ENCODE measurements at places on chromosomes 7 and 10.

- no peak for DNase-seq
Measured at GRCh38 chr10:28355376-28355775, 52.5 kb upstream of the MPP7 start.

DNA sequence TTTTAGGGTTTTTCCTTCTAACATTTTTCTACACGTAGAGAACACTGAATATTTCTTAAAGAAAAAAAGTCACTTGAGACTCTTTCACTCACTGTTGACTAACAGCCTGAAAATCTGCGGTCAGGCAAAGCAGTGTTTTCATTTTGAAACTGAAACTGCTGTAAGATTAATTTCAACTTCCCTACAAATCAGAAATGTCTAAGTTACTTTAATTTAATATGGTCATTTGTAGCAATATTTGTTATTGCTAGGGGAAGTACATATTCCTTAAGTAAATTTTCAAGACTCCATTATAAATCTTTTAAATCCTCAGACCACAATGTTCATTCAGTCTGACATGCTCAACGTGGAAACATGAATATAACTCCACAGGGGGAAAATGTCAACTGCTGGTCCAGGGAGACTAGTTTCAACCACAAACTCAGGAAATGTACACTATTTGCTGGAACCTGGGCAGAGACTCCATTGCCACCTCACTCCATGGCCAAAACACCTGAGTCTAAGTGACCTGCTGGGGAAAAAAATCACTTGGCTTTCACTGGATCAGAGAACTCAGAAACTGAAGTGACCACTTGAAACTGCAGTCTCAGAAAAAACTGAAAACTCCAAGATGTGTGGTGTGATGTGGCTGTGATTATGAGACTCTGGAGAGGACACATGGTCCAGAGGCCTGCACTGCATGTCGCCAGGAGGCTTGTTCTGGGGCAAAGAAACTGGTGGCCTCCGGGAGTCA, 161.2 kb downstream of the TAX1BP1 start:
- DNase-seq, result peak; percentile 70

- DNase-seq, result no peak
Measured at GRCh38 chr10:4383651-4384098, 442.3 kb upstream of the AKR1E2 start.

- DNase-seq, result no peak
Measured at GRCh38 chr10:97498841-97499560, at the start of gene UBTD1. TSS of gene UBTD1 (plus strand) at chr10:97498924. CDS start at chr10:97499204, 280 bp downstream.

DNA sequence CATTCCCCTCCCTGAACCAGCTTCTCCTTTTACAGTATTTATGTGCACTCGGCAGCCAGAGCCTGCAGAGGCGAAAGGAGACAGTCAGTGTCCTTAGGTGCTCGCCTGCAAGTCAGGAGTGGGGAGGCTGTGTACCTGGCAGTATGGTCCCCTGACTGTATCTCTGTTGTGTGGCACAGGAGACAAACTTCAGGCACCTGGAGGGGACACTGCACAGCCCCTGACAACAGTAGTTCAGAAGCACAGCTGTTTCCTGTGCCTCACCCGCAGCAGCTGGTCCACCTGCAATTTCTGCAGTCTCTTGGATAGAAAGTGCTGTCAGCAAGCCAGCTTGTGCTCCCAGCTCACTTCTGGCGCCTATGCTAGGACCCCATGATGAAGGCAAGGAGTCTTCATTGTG, 73.4 kb upstream of the LAMB4 start:
- DNase-seq, result no peak

- no peak for DNase-seq
Measured at GRCh38 chr10:6002809-6003510, 25.6 kb upstream of the IL15RA start.

DNA sequence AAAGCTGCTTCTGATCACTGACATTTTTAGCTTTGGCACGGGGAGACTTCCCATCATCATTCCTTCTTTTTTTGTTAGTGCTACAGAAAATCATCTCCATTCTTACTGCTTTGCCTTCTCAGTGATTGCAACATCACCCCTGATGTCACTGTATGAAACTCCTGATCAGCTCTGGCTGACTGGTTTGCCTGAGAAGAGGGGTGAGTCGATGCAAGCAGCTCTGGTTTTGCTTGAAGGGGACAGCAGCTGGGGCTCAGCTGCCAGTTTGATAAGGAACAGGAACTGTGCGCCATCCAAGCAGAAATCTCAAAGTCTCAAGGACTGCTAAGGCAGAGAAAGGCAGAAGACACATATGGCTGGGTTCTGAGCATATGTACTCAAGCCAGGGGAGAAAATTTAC, 808.5 kb upstream of the CELF2 start:
- DNase-seq, result peak; percentile 6

GRCh38 chr7:127884066-127884559, 147.1 kb downstream of the LRRC4 start:
- no peak for DNase-seq

DNA sequence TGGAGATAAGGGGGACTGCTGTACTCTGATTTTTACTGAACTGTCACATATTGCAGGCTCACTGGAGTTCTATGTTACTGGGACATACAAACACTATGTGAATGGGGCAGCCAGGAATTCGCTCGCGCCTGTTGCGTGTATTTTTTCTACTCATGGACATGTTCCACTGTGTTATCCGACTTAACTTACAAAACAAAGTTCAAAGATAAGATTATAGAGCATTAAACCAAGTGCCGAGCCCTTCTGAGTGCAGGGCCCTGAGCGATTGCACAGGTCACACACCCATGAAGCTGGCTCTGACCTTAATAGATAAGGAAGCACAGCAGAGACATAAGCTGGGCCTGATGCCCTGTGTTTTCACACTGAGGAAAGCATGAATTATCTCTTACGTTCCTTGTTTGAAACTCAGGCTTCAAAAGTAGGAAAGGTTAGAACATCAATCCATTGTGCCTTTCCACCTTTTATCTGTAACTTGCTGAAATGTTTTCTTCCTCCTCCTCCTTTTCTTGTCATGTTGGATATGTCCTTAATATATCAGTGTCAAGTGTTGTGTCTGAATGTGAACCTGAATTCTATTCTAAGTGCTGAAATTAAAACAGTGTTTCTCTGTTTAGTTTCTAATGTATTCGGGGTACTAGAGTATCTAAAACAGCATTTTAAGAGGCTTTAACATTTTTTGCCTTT, 273.8 kb downstream of the AUTS2 start:
- DNase-seq, result no peak

GRCh38 chr10:13219685-13220670, 14.2 kb downstream of the UCMA start:
- no peak for DNase-seq

DNA sequence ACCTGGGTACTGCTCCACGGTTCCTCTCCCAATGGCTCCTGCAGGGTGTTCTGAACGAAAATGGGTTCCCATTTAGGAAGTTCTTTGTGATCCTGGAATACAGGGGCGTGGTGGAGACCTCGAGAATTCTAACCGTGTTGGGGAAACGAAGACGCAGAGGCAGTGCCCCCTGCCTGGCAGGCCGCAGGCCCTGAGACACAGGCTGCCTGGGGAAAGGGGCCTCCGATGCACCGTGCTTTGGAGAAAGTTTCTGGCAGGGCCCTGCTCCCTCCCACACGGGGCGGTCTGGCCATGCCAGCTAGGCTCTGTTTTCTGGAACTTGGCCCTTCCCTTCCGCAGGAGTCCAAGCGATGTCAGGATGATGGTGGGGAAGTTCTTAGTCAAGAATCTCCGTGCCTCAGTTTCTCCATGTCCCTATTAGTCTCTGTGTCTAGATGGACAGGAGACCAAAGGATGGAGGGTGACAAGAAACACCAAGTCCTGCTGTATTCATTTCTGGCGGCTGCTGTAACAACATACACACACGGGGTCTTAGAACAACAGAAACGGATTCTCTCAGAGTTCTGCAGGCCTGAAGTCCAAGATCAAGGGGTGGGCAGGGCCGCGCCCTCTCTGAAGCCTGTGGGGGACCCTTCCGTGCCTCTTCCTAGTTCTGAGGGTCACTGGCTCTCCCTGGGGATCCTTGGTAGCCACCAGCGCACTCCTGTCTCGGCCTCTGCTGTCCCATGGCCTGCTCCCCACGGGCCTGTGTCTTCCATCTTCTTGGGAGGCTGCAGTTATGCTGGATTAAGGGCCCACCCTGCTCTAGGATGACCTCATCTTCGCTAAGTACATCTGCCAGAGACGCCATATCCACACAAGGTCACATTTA, 27.7 kb downstream of the PRKAG2 start:
- no peak for DNase-seq

GRCh38 chr10:51687296-51687695, 12.1 kb downstream of the CSTF2T start:
- no peak for DNase-seq

GRCh38 chr7:36338256-36338655, 51.4 kb upstream of the ANLN start:
- DNase-seq, result no peak

GRCh38 chr7:83824214-83824613, 175.3 kb upstream of the SEMA3E start:
- DNase-seq, result no peak

- no peak for DNase-seq
Measured at GRCh38 chr7:43199371-43200160, 87.1 kb downstream of the HECW1 start.

GRCh38 chr7:128453836-128454804, 1.6 kb upstream of the HILPDA start:
- DNase-seq, result no peak

GRCh38 chr10:102393411-102394078, 2.0 kb upstream of the NFKB2 start:
- DNase-seq, result no peak

DNA sequence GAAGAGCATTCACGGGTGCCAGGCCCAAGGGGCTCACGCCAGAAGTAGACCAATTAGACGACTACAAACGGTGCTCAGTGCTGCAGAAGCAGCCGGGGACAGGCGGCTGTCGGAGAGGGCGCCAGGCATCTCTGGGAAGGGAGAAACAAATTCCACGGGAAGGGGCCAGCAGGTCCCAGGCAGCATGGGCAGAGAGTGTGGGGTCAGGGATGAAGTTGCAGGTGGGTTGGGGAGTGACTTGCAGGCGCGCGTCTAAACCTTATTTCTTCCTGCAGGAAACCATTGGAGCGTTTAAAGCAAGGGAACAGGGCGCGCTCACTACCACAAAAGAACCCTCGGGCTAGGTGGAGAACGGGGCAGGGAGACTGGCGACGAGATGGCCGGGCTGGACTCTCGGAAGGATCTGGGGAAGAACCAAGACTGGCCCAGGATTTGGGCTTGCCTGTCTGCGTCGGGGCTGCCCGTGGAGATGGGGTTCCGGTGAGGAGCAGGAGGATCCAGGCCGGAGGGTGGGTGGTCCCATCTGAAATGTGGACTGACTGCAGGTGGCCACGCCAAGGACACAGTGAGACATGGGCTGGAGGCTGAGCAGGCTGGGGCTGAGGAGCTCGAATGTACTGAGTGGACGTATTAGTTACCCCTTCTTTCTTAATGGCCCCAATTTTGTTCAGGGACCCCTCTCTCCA, 116.3 kb upstream of the DIP2C start:
- DNase-seq, result no peak

GRCh38 chr7:41378156-41378555, 324.7 kb downstream of the INHBA start:
- no peak for DNase-seq

DNA sequence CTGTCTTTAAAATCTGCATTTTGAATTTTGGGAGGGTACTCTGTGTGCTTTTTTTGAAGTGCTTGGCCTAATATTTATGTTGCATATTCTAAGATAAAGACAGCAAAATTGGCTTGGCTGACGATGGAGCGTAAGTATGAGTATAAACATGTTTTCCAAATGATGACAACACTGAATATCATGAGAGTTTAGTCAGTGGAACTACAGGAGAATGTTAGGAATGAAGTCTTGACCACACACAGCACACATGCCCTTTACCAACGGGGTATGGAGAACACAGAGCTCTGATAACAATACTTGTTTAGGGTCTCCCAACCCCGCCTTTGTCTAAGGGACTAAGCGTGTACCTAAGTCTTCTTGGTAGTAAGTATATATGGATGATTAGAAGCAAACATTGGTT, 253.9 kb upstream of the FZD8 start:
- DNase-seq, result no peak

DNA sequence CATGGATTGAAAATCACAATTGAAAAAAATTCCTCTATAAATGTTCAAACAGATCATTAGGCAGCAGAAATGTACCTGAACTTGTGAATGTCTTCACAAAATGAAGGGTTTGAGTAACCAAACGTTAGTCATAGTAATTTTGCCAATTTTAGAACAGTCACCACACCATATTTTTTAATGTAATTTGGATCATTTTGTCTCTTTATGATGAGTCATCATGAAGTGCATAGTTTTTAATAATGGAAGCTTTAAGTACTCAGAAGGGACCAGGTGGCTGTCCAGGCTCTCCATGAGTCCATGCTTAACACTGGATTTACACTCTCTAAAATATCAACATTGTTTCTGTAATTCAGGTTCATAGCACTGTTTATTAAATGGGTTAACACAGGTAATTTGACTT, 219.2 kb downstream of the ETV1 start:
- DNase-seq, result no peak

Measured in B cell (primary cell).